ENCODE measurements at places on chromosomes 7 and 10.
A peak's percentile ranks its signal among the peaks of the same experiment; 100 is the strongest.

DNA sequence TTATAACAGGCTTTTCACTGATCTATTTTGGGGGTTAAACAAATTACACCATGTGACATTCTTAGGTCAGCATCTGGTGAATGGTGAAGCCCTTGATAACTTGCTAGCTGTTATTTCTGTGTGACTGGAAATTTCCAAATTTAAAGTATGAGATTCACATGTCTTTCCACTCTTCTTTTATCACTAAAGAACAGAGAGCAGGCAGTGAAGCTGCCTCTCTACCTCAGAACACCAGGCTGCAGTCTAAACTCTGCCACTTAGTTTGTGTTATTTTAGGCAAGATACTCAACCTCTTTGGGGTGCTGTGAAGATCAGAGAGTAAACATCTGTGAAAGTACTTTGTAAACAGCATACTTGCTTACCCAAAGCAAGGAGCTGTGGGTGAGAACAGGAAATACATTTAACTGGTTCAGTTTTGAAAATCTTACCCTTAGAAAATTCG, 15.5 kb upstream of the SP4 start:
- DNase-seq = no peak

GRCh38 chr10:53284615-53285182, 512.1 kb upstream of the MBL2 start:
- no peak for DNase-seq

GRCh38 chr7:18053177-18053928, 25.7 kb upstream of the PRPS1L1 start:
- DNase-seq = no peak

- no peak for DNase-seq
These were observed 48.0 kb upstream of the DLG5 start for GRCh38 chr10:77974396-77975074.

DNA sequence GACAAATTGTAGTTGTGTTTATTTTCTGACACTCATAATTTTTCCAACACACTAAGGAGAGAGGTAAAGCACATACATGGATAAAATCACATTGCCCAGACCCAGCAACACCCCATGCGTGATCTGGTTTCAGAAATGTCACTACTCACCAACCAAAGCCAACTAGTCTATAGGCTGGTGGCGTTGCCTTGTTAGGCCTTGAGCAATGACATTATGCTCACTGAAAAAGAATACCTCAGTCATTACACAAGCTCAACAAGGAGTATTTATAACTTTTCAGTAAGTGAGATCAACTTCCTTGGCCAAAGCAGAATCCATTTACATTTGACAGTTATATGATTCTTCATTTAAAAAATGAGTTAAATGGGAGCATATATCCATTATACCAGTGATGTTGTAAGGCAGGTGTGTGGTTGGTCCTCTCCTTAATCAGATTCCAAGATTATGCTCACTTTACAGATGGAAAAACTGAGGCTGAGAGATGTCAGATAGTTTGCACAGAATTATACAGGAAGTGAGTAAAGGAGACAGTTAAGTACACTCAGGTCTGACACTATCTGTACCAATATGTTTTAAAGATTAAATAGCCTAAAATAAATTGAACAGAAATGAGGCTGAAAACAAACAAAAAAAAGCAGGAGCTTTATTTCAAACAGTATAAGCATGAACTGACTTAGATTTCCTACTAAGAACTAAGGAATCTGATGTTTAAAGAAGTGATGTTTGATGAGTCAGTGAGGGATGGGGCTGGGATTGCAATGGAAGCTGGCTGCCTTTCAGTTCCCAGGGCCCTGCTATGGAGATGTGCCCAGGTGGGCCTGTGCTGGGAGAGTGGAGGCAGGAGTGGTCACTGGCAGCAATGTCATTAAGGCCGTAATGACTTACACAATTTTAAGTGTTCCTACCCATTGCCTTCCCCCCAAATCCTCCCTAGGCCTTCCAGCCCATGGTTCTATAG, 118.3 kb downstream of the RAPGEF5 start:
- DNase-seq = no peak

- DNase-seq = no peak
These were observed 3.5 kb upstream of the PRSS1 start for GRCh38 chr7:142745745-142746144.

- DNase-seq = no peak
These were observed 210.5 kb downstream of the ARHGAP21 start for GRCh38 chr10:24513155-24513554.

DNA sequence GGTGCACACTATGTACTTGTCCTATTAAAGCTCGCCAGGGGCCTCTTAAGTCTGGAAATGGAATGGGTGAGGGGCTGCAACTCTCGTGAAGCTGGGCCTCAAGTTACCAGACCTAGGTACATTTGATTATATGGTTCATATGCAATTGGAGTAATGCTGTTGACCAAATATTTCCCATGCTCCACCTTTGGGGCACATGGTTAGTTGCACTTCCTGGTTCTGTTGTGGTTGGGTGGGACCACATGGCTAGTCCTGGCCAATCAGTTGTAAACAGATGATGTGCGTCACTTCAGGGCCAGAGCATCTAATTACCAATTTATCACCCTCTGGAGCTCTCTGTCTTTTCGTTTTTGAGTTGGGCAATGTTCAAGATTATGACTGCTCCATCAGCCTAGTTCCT, 39.5 kb upstream of the OPN4 start:
- no peak for DNase-seq

DNA sequence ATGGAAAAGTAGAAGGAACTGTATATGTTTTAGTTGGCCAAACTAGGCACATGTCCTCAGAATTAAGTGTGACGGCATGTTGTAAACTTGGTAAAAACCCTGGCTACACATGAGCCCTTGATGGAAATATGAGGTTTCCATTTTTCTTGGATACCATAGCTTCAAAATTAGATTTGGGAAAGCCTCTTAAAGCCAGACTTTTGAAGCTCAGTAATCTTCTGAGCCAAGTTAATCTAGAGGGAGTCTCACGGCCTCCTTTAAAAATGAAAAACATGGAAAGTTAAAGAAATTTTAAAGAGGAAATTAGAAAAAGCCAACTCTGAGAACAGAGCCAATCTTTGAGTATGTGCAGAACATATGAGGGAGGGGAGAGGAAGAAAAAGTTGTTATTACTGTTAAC, 376.0 kb downstream of the CTNNA3 start:
- no peak for DNase-seq

DNA sequence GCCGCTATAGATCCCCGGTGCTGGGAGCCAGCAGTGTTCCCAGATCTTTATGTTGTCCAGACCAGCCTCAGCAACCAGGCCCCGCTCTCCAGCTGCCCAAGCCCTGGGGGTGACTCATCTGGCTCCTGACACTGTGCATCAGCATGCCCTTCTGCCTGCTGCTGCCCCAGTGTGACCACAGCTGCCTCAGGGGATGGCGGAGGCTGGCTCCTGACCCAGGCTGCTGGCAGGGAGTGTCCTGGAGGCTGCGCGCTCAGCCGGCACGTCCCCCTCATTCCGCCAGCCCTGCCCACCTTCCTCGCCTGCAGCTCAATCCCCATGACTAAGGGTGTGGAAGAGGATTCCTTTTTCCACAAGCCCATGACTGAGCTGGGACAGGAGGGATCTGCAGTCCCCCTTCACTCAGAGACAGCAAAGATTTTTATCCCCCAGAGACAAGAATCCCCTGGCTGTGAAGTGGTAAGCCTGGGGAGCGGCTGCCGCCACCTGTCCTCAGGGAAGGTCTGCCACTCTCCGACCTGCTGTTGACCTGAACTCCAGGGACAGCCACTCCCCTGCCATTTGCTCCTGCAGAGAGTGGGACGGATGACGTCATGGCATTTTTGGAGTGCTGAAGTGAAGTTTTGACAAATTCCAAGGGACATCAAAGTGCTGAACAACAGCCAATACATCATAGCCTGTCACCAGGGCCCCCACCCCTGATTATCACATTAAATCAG, 182.8 kb upstream of the BMPER start:
- no peak for DNase-seq

DNA sequence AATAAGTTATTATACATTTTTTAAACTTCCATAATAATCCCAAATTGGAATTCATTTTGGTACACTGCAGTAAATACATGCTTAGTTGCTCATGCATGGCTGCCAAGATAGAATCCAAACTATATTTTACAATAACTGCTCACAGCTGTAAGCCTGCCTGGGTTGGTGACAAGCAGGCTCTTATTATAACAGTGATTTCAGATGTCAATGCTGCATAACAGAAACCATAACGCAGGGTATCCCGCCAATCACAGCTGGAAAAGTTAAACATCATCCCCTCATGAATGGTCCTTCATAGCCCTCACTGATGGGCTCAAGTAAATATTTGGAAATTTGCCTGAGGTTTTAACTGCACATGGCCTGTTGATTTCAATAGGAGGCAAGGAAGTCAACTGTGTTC, 149.8 kb downstream of the AMPH start:
- DNase-seq = no peak

DNA sequence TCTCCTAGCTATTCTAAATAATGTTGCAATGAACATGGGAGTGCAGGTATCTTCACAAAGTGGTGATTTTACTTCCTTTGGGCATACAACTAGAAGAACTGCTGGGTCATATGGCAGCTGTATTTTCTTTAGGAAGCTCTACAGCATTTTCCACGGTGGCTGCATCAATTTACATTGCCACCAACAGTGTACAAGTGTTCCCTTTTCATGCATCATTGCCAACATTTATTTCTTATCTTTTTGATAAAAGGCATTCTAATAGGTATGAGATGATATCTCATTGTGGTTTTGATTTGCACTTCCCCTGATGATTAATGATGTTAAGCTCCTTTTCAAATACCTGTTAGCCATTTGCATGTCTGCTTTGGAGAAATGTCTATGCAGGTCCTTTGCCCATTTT, 52.6 kb downstream of the NT5C2 start:
- no peak for DNase-seq

DNA sequence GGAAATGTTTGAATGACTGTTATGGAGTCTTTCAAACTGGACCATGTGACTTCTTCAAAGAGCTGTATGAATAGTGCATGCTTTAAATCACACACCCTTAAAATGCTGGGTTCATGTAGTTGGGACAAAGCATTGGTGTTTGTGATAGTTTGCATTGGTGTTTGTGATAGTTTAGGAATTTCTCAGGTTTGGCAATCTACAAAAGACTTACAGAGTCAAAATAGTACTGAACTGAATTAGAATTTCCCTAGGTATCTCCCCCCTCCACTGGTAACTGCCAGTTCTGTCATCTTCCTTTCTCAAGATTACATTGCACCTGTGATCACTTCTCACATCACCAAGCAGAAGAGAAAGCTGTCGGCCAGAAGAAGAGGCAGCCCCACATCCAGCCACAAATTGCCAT, 261.1 kb downstream of the GATA3 start:
- DNase-seq = no peak

DNA sequence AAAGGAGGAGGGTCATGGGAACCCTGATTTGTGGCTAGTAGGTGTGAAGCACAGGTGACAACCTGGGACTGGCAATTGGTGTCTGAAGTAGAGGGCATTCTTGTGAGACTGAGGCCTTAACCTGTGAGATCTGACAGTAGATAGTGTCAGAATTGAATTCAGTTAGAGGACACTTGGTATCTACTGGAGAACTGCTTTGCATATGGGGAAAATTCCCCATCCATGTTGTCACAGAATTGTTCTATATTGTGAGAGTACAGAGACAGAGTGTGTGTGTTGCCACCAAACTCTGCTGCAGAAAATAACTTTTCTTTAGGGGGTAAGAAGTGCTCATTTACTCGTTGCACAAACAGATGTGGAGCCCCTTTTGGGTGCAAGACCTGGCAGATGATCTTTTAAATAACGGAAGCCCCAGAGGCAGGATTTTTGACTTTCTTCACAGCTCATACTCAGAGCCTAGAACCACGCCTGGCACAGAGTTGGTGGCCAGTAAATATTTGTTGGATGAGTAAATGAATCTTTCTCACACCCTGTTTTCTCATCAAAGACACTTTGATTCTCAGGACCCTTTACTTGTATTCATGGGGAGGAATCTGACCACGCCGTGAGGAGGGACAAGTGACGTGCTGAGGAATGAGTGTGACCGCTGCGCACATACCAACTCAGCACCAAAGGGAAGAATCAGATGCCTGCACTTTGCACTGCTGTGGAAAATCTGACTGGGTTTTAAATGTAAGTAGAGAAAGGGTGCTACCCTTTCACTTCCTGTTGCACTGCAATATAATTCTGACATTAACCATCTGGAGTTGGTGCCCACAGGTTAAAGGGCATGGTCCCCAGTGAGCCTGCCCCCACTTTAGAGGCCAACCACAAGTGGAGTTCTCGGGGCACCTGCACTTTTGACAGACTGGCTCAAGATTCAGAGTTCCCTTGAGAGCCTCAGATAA, 39.2 kb upstream of the SDHAF3 start:
- DNase-seq = no peak

GRCh38 chr7:8637322-8637721, 203.9 kb downstream of the NXPH1 start:
- no peak for DNase-seq

DNA sequence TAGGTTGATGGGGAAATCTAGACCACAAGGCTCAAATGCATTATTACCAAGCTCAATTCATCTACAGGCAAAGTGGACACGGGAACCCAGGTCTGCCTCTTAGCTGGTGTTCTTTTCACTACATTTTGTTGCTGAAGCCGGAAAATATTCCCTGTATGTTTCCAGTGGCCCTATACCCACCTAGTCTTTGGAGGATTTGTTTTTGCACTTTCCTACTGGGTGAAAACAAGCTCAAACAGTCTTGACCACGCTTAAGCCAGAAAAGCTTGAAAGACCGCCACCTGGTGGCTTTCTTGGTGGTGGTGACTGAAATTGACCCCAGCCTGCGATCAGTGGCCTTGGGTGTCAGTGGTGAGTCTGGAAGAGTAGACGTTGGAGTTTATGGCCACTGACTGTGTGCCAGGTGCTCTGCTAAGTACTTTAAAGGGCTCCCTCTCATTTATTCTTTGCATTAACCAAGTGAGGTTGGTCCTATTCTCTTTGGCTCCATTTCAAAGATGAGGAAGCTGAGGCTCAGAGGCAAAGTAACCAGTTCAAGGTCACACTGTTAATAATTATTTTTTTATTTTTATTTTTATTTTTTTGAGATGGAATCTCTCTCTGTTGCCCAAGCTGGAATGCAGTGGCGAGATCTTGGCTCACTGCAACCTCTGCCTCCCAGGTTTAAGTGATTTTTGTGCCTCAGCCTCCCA, 11.1 kb upstream of the CRTAC1 start:
- peak; percentile 34 for DNase-seq

DNA sequence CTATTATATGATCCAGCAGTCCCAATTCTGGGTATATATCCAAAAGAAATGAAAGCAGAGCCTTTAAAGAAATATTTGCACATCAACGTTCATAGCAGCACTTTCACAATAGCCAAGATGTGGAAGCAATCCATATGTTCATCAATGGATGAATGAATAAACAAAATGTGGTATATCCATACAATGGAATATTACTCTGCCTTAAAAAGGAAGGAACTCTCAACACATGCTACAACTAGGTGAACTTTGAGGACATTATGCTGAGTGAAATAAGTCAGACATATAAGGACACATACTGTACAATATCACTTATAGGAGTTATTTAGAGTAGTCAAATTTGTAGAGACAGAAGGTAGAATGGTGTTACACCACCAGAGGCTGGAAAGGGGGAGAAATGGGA, 28.0 kb upstream of the ADRB1 start:
- DNase-seq = no peak

GRCh38 chr7:134854816-134855215, 75.4 kb downstream of the CALD1 start:
- DNase-seq = no peak

- no peak for DNase-seq
These were observed 96.0 kb downstream of the VIPR2 start for GRCh38 chr7:159048656-159049055.

GRCh38 chr7:32958046-32959025, 1.1 kb downstream of the FKBP9 start:
- peak; percentile 19 for DNase-seq

Measured in NCI-H1930 (cell line).